ENCODE measurements at places on chromosomes 2 and 18.

DNA sequence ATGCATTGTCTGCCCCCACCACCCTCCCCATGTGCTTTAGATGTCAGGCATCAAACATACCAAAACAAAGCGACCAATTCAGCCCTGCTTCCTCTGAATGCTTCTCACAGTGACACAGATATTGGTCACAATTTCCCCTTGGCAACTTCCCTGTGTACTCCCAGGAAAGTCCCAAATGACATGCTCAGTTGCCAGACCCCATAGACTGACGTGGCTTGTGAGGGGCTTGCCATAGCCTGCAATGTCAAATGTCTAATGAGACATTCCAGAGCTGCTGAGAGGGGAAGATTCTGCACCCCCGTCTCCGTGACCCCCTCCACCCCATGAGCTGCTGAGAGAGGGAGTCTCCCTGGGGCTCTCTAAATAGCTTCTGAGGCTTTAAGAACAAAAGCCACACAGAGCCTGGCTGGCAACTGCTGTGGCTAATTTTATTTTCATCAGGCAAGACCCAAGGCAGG is 47.3 kb downstream of the RFTN2 start:
- DNase-seq, result no peak

DNA sequence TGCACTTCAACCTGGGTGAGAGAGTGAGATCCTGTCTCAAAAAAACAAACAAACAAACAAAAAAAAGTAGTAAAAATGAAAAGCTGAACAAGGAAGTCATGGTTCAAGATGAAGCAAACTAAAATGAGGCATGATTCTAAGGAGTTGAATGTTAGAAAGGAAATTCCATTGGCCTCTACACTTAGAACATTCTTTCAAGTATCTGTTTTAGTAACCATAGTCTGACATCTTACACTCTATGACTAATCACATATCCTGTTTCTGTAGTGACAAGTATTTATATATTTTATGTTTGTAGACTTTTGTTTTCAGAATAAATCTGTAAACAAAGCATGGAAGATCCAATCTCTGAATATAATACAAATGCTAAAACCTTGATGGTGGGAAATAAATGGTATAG is 164.1 kb downstream of the KIAA1328 start:
- DNase-seq, result no peak

DNA sequence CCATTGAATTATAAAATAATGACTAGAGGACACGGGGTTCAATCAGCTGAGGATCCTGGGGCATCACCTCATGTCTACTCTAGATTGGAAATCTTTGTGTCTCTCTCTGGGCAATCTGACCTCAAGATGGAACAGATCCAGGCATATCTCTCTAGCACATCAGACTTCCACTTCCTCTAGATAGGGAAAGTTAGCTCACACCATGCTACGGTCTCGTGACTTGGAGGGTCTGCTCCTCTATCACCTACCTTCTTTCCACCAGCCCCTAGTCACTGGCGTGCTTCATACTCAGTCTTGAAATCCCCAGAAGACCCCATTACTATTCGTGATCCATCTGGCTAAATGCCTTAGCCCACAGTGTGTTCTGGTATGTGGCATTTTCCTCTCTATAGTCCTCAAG is 148.8 kb downstream of the ANKRD44 start:
- no peak for DNase-seq

DNA sequence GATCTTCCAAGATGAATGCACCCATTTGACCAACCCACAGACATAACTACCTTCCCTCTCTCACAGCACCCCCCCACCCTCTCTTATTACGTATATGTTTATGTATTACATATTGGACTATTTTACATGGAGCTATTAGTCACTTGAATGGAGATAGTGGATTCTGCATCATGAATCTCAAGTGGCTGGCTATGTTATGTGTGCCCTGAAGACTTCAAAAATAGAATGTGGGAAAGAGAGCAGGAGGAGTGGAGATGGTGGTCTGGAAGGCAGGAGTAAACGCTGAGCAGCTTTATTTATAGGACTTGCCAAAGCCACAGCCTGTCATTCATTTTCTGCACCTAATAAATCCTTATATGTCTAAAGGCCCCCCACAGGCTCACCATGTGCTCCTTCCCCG is 4.9 kb downstream of the ANTXR1 start:
- DNase-seq, result no peak

DNA sequence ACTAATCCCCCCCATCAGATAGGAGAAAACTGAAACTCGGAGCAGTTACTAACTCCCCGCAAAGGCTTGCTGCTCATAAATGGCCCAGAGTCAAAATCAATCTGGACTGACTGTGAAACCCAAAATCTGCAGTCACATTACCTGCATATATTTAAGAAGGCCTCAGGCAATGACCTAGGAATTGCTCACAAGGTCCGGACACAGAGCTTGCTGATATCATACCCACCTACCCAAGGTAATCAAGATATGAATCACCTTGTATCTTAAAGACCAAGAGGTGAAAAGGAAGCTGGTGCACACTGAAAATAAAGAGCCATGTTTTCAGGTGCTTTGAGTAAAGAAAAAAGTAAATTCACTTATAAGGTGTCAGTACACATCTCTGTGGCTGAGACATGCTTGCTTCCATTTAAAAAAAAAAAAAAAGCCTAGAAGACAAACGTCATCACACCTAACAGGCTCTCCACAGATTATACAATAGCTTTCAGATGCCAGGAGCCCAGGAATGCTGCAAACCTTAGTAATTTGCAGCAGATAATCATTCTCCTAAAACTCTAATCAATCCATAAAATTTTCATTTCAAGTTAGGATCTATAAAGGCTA is 195.4 kb downstream of the ZEB2 start:
- DNase-seq, result no peak

- no peak for DNase-seq
Observed at GRCh38 chr2:127535918-127536317, 435 bp downstream of the MYO7B start.

DNA sequence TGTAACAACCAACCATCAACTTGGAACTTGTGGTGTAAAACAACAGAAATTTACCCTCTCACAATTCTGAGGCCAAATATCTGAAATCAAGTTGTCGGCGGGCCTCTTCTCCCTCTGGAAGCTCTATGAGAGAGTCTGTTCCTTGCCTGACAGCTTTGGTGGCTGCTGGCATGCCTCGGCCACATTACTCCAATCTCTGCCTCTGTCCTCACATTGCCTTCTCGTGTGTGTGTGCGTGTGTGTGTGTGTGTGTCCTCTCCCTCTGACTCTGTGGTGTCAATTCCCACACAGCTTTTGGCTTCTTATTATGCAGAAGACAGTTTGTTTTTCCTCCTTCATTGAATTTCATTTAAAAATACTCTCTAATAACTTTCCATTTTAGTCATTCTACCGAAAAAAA is 50.4 kb downstream of the ZDBF2 start:
- DNase-seq, result no peak

- no peak for DNase-seq
Observed at GRCh38 chr2:218927422-218927821, 32.0 kb upstream of the CDK5R2 start.

DNA sequence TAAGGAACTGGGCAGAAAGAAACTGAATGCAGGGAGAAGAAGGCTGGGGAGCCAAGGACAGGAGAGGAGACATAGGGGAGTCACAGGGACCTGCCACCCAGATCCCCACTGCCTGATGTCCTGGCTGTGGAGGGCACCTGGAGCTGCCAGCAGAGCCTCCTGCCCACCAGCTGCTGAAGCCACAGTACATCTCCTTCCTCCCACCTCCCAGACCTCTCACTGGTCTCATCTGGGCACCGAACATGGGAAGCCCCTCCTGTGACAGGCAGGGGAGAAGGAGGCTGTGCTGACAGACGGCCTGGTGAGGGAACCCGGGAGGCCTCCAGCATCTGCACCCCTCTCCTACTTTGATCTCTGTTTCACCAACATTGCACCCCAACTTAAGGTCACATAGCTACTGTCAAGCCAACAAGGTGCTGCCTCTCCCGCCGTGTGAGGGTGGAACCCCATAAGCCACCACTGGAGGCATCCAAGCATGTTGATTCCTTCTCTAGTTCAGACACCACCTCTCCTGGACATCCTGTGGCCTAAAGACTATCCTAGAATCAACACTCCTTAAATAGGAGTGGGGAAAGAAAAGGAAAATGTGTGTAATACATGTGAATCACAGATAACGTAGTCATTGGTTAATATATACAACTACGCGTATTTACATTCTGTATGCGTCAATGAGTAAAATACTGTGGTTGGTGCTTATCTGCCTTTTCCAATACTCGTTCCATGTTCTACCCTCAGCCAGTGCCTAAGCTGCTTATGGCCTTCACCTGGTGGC is 3.5 kb upstream of the RNPEPL1 start:
- DNase-seq, result no peak

- DNase-seq, result no peak
Observed at GRCh38 chr2:26904839-26905238, 56.9 kb downstream of the DPYSL5 start.

GRCh38 chr2:37619230-37619958 is 52.0 kb downstream of the CDC42EP3 start:
- DNase-seq, result no peak

GRCh38 chr2:42336361-42336965 is 24.6 kb downstream of the COX7A2L start:
- DNase-seq, result no peak

DNA sequence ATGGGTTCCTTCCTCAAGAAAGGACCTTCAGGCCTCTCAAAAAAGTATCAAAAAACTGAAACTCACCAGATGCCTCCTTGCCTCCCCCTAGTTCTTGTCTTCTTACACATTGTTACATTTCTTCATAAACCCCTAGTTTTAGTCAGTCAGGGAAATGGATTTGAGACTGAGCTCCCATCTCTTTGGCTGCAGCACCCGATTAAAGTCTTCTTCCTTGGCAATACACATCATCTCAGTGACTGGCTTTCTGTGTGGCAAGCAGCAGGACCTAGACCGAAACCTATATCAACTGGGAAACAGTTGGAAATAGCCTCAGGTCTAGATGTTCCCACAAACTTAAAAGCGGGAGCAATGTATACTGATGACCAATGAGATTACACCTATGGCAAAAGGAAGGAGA is 512.2 kb upstream of the PKDCC start:
- no peak for DNase-seq

GRCh38 chr18:25121442-25121841 is 230.5 kb downstream of the ZNF521 start:
- peak; percentile 17 for DNase-seq

DNA sequence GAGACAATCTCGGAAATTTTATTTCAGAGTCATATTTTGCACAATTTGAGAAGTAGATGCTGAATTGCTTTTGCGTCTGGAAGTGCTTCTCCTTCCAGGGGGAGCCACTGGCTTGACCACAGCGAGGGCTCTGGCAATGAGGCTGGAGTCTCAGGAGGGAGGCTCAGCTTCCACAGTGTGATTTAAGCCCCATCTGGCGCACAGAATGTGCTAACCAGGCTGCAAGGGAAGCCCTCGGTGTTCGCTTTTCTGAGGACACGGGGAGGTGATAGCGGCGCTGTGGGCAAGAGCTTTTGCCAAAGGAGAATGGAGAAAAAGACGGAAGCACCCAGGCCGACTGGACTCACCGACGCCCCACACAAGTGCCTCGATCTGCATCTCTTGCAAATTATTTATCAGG is 52.4 kb downstream of the ADI1 start:
- no peak for DNase-seq

DNA sequence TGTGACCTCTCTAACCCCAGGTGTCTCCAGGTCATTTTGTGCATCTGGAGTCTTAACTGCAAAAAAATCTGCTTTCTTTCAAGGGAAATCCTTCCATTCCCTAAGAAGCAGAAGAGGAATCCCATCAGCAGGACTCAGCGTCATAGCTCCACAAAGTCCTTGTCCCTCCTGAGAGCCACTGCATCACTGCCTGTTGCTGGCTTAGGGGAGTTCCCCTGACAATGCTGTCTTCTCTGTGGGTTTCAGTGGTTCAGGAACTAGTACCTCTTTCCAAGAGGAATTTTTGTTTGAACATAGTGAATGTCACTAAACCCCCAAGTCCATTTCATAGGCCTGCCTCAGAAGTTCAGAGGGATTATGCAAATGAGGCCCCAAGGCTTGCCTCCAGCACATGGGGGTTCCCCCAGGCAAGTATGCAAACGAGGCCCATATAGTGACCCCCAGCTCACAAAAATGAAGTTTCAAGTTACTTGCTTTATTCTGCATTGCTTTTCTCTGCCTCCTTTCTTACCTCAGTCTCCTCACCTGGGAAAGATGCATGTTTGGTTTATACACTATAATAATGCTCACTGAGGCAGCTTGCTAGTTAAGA is 513.9 kb upstream of the MEX3C start:
- no peak for DNase-seq

DNA sequence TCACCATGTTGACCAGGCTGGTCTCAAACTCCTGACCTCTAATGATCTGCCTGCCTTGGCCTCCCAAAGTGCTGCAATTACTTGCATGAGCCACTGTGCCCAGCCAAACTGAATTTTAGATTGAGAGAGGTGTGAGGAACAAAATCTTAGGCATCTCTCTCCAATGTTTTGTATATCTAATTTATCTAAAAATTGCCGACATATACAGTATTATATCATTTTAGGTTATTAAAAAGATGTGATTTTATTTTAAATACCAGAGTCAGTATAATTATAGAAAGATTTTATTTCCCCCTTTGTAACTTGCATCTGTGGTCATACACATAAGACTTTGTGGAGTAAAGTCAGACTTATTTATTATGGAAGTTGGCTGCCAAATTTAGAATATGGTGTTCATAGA is 10.1 kb downstream of the PMS1 start:
- DNase-seq, result no peak

DNA sequence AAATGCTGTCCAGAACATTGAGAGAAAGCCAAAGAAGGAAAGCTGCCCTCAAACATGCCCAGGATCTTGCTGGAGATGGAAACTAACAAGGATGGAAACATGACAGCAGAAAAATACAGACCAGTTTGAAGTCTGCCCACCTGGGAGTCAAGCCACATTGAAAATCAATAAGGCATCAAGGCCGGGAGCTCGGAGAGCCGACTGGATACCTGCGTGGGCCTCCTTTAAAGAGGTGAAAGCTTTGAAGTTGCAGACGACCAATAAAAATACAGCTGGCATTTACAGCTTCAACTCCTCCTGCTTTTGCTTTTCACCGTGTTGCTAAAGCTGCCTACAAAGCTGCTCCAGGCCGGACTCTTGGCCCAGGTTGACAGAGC is 279.7 kb downstream of the SRBD1 start:
- no peak for DNase-seq

DNA sequence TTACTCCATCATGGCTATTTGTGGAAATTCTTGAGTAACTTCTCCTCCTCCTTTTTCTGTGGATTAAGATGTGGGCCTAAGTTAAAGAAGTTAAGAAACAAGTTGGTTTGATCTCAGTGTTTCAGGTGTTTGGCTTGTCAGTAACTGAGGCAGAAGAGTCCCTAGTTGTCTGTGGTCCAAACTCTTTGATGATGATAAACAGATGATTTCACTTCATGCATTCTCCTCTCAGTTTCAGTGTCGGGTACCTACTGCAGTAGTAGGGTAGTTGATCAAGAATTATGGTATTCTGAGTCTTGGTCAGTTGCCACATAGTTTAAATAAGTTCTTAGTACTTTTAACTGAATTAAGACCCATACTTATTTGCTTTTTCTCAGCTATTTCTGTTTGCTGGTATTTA is 85.6 kb downstream of the NCOA1 start:
- no peak for DNase-seq

- DNase-seq, result peak; percentile 43
Observed at GRCh38 chr2:127174136-127174535, 46.0 kb downstream of the CYP27C1 start.

GRCh38 chr2:100894796-100895156 is 74.8 kb downstream of the NPAS2 start:
- DNase-seq, result no peak

GRCh38 chr2:231612456-231613330 is 20.0 kb downstream of the TEX44 start:
- peak; percentile 96 for DNase-seq

- no peak for DNase-seq
Observed at GRCh38 chr2:8115966-8116365, 565.9 kb upstream of the ID2 start.
